Aorta (tissue), 5 donors: ENCODE measurements at places on chromosomes 6 and 20. TPM values are rescaled to one million over a fixed set of nuclear protein-coding genes. Genes with fewer than 3 reads are reported as not detected.

DNA sequence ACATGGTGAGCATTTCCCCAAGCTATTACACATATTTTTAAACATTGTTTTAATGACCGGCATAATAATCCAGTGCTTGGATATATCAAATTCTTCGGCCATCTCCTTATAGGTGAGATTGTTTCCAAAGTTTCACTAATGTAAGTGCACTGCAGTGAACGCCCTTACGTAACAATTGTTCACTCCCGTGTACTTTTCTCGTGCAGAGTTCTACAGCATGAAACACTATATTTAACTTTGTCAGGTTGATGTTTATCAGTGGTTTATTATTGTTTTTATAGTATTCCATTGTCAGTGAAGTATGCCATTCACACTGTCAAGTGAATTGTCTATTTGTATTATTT lies 3.4 kb upstream of the GZF1 start:
- no peaks in the 10 kb centered on the region for H3K4me1 ChIP-seq
- H3K27ac ChIP-seq = no peak overlapping the region
- no peaks in the 10 kb centered on the region for H3K27me3 ChIP-seq
- no peak for DNase-seq
- H3K4me3 ChIP-seq = peak overlapping the region; percentile 19

DNA sequence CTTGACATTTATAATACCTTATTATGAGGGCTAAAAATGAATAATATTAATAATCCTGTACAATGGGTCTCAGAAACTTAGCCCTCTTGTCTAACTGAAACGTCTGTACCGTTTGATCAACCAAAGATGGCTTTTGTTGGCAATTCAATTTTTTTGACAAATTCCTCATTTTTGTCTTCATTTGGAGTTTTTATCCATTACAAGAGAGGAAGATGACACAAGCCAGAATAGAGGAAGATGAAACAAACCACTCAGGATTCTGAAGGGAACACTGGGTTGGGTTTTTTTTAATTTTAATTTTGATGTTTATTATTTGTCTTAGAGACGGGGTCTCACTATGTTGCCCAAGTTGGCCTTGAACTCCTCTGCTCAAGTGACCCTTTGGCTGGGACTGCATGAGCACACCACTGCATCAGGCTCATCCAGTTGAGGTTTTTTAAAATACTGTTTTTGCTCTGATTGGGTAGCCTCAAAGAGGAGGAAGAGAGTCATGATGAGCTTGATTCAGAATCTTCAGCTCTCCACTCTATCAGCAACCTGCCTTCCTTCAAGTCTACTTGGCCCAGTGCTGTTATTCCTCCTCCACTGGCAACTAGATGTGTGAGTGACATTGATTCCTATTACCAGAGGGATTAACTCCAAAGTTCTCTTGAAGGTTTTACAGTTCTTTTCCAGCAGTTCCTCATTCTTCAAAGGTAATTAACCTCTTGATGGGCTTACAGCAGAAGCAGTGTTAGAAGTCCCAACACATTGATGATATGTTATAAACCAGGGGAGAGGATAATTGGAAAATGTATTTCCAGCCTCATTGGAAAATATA lies 71.3 kb downstream of the ATXN1 start:
- no peak for DNase-seq
- no peak overlapping the region for H3K4me3 ChIP-seq
- H3K36me3 ChIP-seq = no peaks in the 10 kb centered on the region
- no peak overlapping the region for H3K27ac ChIP-seq
- H3K27me3 ChIP-seq = no peaks in the 10 kb centered on the region
- H3K4me1 ChIP-seq = no peaks in the 10 kb centered on the region

- no peaks in the 10 kb centered on the region for H3K4me1 ChIP-seq
- no peak overlapping the region for H3K4me3 ChIP-seq
- no peak overlapping the region for H3K27ac ChIP-seq
- H3K27me3 ChIP-seq = no peaks in the 10 kb centered on the region
- no peak for DNase-seq
Measured at GRCh38 chr6:168719901-168720300, 278.9 kb downstream of the SMOC2 start.

- H3K36me3 ChIP-seq = no peaks in the 10 kb centered on the region
- H3K4me3 ChIP-seq = no peak overlapping the region
- H3K27me3 ChIP-seq = no peaks in the 10 kb centered on the region
- no peak for DNase-seq
Measured at GRCh38 chr6:29477923-29478450, 9.8 kb downstream of the MAS1L start.

RRAGD gene
- 17.8 TPM for total RNA-seq

ZC2HC1B gene
- total RNA-seq = not detected

DNA sequence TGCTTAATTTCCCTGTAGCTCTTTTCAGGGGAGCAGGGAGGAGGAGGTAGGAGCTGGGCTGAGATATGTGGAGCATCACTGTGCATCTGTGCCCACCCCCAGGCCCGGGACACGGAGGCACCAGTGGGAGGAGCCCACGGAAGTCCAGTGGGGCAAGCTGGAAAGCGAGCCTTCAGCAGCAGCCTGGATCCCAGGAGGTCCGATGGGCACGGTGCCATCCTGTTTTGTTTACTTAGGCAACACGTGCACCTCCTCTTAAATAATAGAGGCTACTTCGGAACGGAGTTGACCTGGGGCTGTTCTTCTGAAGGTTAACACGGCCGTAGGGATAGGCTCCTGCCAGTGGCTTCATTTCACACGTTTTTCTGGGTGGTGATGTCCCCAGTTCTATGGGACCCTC lies 51.6 kb downstream of the CDH4 start:
- H3K27me3 ChIP-seq = no peaks in the 10 kb centered on the region
- no peak overlapping the region for H3K27ac ChIP-seq
- DNase-seq = no peak
- no peak overlapping the region for H3K4me3 ChIP-seq
